ENCODE measurements at places on chromosomes 4 and X.

GRCh38 chrX:154401045-154401799 lies 3.0 kb downstream of the RPL10 start:
- no peak for DNase-seq

- DNase-seq = no peak
Observed at GRCh38 chr4:150297861-150298474, 219.7 kb downstream of the DCLK2 start.

DNA sequence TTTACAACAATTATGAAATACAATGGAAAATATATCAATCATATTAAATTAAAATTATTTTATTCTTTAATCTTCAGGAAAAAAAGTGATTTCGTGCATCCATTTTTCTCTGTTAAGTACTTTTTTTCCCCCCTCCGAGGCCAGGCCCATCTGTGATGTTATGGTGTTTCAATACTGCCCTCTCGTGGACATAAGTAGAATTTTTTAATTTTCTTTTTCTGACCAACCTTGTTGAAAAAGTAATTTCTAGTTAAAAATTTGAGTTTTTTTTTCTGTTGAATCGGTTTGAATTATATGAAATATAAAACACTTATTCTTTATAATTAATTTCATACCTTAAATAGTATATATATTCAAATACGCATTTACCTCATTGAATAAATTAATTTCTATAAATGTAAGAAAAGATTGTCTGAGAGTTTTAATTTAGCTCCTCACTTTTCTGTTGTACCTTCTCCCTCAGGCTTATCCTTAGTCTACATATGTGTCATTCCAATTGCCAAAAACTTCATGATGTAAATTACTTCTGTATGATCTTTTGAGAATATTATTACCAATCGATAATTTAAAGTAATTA lies 175.8 kb upstream of the TECRL start:
- no peak for DNase-seq

DNA sequence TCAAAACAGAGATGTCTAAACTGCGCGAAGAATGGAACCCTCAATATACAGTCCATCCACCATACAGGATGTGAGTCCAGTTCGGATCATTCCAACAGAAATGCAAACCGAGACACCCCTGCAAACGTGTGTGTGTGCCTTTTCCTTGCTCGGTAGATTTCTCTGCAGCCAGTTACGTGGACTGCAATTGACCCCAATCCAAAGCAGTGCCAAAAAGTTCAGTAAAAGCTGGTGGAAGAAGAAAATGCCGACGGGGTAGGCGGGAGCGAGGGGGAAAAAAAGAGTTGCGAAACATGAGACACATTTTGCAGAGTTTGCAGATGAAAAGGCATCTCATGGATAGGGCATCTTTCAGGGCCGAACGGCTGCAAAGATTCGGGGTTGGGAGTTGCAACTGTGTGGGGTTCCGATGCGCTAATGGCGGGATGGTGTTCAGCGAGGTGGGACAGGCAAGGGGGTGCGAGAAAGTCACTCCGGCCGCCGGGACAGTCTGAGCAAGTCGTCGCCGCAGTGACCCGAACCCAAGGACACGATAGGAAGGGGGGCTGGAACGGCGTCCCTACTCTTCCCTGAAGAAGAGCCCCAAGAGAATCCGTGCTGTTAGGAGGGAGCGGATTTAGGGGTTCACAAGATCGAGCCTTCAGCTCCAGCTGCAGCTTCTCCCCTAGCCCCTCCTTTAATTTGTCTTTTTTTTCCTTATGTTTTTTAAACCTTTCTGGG lies 3.8 kb downstream of the PHOX2B start:
- DNase-seq = no peak

GRCh38 chrX:137982472-137983172 lies 416.7 kb downstream of the ZIC3 start:
- no peak for DNase-seq

GRCh38 chrX:40007756-40008705 lies 89.7 kb downstream of the BCOR start:
- no peak for DNase-seq

DNA sequence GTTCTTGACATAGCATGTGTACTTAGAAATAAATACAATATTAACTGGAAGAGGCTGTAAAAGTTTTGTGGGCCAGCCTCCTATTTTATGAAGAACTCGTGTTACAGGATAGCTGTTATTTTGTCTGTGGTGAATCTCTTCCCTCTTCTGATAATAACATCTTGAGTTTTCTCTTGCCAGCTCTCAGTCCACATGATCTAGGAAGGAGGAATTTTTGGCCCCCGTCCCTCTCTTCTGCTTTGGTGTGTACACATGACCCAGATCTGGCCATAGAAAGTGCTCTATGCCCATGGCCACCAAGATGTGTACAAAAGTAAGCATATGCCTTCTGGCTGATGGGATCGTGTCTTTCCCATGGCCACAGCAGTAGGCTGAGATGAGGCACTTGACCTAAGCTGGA lies 108.0 kb upstream of the LEF1 start:
- no peak for DNase-seq

DNA sequence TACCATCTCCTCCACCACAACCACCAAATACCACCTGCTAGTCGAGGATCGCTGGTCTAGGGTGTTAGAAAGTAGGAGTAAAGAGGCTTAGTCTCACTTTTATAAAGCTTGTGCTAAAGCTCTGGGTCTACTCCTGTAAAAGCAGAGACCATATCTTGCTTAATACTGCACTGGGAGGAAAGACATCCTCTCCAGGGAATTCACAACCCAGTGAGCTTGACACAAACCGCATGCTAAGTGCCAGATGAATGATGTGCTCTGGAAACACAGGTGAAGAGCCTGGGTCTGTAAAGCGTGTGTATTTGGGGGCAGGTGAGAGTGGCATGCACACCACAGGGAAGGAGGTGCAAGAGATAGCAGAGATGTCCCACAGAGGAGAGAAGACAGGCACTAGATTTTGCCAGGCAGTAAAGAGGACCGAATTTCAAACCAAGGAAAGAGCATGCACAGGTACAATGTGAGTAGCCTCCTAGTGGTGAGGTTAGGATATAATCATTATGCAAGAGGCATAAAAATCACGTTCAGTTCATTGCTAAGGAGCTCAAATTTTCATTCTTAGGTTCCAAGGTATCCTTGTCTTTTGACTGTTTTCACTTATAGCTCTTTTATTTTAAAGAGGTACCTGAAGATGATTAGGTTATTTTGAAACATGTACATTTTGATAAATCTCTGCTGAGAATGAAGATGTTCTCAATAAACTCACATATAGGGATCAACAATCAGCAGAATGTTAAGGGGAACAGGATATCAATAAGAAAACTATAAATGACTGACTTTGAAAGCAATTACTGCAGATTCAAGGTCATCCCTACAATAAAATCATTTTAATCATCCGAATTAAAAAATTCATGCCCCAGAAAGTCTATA lies 20.7 kb downstream of the TAPT1 start:
- no peak for DNase-seq

DNA sequence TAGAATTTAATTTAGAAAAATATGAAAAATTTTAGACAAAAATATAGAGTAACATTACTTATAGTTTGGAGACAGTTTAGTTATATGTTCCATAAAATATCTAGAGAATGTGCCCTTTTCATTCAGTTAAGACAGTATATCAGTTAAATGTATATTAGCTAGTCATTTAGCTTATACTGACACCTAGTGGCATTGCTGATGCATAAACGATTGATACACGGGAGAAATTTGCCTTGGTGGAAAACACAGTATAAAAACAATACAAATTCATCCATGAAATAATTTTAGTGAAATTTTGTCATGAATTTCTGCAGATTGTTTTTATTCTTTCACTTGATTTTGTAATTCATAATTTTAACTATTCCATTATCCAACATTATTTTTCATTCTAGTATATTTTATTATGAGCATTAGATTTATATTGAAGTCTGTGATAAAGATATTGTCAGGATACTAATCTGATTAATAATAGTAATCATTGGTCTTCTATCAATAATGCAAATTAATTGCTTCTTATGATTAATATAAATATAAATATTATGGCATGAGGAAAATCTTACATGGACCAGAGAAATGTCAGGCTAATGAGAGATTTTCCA lies 219.0 kb downstream of the TLL1 start:
- peak; percentile 1 for DNase-seq

DNA sequence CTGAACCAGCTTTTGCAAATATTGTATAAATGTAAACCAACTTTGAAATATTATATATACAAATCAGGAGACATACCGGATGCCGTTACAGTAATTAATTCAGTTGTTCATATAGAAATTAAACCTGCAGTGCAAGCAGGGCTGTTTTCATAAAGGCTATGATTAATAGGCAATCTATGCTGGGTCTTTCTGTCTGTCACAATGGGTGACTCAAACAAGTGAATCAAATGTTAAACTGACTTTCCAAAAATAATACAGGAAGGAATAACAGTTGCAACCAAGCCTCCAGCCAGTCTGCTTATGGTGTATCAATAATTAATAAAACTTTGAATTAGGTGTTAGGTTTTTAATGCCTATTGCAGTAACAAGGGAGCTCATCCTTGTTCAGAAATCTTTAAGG lies 43.9 kb downstream of the GABRB1 start:
- DNase-seq = no peak

- DNase-seq = no peak
Observed at GRCh38 chr4:112585977-112586736, 50.6 kb downstream of the ZGRF1 start.

GRCh38 chr4:70177090-70177489 lies 18.4 kb upstream of the ODAM start:
- no peak for DNase-seq

DNA sequence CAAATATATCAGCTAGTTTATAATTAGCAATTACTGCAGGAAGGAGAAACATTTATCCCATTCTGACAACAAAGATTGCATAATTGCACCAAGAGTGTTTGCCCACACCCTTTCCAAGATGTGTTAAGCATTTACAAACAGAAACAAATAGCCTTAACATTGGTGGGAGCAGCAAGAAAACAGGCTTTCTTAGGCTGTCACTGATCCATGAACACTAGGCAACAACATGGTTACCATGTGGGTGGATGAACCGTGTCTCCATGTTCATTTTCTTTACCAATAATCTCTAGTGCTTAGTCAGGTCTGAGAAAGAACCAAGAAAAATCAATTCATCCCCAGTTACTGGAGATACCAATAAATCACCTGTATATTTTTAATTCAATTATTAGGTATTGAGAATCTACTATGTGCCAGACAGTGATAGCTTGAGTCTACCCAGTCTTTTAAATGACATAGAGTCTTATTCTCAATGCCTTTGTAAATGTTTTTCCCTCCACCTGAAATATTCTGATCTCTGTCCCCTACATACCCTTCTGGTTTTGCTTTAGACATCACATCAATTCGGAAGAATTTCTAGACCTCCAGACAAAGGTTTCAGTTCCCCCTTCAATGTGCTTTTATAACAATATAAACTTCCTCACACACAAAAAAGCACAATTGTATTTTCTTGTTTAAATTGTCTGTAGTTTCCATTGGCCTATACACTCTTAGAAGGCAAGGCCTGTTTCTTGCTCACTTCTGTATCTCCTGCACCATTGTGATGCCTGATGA lies 286.6 kb downstream of the PPP1R2C start:
- no peak for DNase-seq

GRCh38 chr4:70057651-70058050 lies 7.4 kb downstream of the HTN1 start:
- DNase-seq = no peak

DNA sequence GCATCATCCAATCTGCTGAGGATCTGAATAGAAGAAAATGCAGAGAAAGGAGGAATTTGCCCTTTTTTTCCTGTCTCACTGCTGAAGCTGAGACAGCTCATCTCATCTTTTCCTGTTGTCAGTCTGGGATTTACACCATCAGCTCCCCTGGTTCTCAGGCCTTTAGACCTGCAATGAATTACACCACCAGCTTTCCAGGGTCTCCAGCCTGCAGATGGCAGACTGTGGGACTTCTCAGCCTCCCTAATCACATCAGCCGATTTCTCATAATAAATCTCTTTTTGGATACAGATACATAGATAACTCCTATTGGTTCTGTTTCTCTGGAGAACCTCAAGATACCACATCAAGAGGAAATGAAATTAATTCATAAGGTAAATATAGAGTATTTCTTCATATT lies 134.6 kb upstream of the MAB21L2 start:
- no peak for DNase-seq

DNA sequence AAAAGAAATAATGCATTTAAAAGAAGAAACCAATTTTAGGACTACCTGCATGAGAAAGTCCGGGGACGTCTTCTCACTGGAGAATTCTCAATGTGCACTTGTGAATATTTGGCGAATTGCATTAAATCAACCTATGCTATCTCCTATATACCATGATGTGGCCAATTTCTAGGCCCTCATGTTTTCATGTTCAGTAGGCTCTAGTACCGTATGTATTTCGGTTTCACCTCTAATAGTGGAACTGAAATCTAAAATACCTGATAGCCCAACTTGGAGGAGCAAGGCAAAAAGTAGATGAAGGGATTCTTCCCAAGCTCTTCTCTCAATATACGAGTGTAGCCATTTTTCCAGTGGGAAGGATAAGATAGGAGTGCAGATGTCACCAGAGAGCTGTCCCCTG lies 11.4 kb upstream of the FGF2 start:
- DNase-seq = no peak

GRCh38 chrX:150655788-150656187 lies 37.4 kb upstream of the MTMR1 start:
- no peak for DNase-seq

- DNase-seq = no peak
Observed at GRCh38 chr4:2935762-2936743, 27.2 kb downstream of the NOP14 start.

- DNase-seq = no peak
Observed at GRCh38 chrX:120402369-120402768, 40.5 kb downstream of the ATP1B4 start.

- DNase-seq = no peak
Observed at GRCh38 chrX:154029439-154029838, 9.7 kb upstream of the IRAK1 start.

GRCh38 chr4:73450398-73451004 lies 14.5 kb downstream of the AFP start:
- DNase-seq = peak; percentile 85

DNA sequence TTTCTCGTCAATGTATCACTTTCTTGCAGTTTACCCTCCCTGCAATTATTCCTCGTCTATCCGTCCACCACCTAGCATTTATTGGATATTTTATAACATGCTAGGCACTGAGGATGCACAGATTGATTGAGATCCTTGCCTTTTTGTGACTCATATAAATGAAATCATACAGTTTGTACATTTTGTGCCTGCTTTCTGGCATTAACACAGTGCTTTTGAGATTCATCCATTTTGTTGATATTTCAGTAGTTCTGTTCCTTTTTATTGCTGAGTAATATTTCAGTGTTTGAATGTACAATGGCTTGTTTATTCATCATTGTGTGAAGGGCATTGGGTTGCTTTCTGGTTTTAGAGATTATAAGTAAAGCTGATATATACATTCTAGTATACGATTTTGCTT lies 841 bp downstream of the TBC1D19 start:
- no peak for DNase-seq

GRCh38 chrX:151722241-151722846 lies 6.5 kb downstream of the FATE1 start:
- no peak for DNase-seq

- no peak for DNase-seq
Observed at GRCh38 chr4:114229706-114230105, 250.3 kb upstream of the ARSJ start.

- DNase-seq = no peak
Observed at GRCh38 chr4:80362578-80363181, 27.1 kb downstream of the CFAP299 start.

- no peak for DNase-seq
Observed at GRCh38 chrX:261919-262352, 19.2 kb upstream of the PLCXD1 start.

GRCh38 chrX:110428144-110428543 lies 69.5 kb downstream of the RTL9 start:
- DNase-seq = no peak
